ENCODE measurements at places on chromosomes 4 and X. TPM values are rescaled to one million over a fixed set of nuclear protein-coding genes. Genes with fewer than 3 reads are reported as not detected.

Gene PAGE4
- 0.82 TPM for total RNA-seq

- H3K27me3 ChIP-seq = no peaks in the 10 kb centered on the region
- no peaks in the 10 kb centered on the region for H3K36me3 ChIP-seq
- peak; percentile 9 for DNase-seq
- H3K27ac ChIP-seq = no peak overlapping the region
- H3K4me1 ChIP-seq = peaks cover 3% of the 10 kb centered on the region
Measured at GRCh38 chrX:53357799-53358530, 64.5 kb downstream of the SMC1A start.

Gene ETDC
- not detected for total RNA-seq

DNA sequence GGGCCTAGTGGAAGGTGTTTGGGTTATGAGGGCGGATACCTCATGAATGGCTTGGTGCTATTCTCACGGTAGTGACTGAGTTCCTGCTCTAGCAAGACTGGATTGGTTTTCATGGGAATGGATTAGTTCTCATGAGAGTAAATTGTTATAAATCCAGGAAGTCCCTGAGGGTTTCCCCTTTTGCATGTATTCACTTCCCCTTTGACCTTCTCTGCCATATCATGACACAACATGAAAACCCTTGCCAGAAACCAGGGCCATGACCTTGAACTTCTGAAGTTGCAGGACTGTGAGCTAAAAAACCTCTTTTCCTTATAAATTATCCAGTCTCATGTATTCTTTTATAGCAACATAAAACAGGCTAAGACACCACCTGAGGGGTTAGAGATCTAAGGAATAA is 529.7 kb upstream of the RPS6KA3 start:
- DNase-seq = no peak
- no peaks in the 10 kb centered on the region for H3K4me1 ChIP-seq
- no peak overlapping the region for H3K4me3 ChIP-seq

GRCh38 chr4:15001248-15001868 is 923 bp upstream of the CPEB2 start:
- H3K4me1 ChIP-seq = peaks cover 24% of the 10 kb centered on the region
- H3K27ac ChIP-seq = 0 out of 2 replicates have a peak overlapping the region, but pooled peaks have one; percentile 25
- DNase-seq = peak; percentile 48
- peak overlapping the region; percentile 80 for H3K4me3 ChIP-seq
- H3K36me3 ChIP-seq = no peaks in the 10 kb centered on the region

Gene NPY5R
- 4.5 TPM for total RNA-seq

Gene DDX53
- total RNA-seq = not detected

Gene P2RY10
- total RNA-seq = not detected

Gene RPL34
- 1,253 TPM for total RNA-seq

DNA sequence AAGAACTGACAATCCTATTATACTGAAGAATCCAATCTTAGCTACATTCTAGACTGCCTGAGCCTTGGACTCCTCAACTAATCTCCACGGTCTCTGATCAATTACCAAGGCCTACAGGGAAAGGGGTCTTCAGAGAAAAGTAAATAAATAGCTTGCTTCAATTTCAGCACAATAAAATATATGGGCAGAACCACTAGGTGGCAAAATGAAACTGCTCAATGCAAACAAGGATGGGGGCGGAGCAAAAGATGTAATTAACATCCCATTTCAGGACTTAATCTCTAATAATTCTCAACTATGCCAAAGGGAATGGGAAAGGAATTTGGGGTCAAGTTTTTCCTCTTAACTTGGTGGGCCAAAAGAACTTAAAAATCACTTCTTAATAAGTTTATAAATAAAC is 78.4 kb upstream of the MAP3K15 start:
- peaks cover 37% of the 10 kb centered on the region for H3K4me1 ChIP-seq
- no peak for DNase-seq
- H3K4me3 ChIP-seq = no peak overlapping the region
- no peaks in the 10 kb centered on the region for H3K27me3 ChIP-seq
- peaks cover 4% of the 10 kb centered on the region for H3K36me3 ChIP-seq

Gene SHROOM3
- total RNA-seq = 52.6 TPM

Gene TLR10
- total RNA-seq = 0.30 TPM

DNA sequence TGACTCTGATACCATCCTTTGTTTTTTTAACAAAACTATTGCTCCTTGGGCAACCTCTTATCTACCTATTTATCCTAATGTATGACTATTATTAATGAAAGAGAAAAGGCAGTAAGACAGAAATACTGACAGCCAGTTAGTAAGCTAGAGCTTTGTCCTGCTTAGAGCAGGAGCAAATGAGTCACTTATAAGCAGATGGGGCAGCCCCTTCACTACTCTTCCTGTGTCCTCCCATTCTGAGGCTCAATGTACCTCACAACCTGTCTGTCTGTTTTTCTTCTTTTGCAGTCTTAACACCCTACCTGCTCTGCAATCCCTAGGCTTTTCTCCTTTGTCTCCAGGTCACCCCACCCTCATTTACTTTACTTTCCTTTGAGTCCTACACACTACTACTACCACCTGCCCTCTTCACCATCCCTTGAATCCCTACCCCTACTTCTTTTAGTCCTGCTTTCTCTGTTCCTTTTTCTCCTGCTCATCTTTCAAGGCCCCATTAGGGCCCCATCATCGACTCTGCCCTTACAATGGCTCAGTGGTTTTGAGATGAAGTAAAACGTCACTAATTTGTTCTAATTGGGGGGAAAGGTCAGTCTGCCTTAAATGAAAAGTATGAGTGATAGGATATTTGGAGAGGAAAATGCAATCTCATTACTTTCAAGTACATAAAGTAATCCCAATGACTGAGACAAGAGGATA is 294.3 kb downstream of the GUCY2F start:
- no peak overlapping the region for H3K27ac ChIP-seq
- peaks cover 54% of the 10 kb centered on the region for H3K4me1 ChIP-seq
- no peak for DNase-seq
- H3K27me3 ChIP-seq = no peaks in the 10 kb centered on the region

Gene EXOSC9
- 37.1 TPM for total RNA-seq

- H3K4me1 ChIP-seq = peaks cover 5% of the 10 kb centered on the region
- H3K4me3 ChIP-seq = no peak overlapping the region
- H3K36me3 ChIP-seq = no peaks in the 10 kb centered on the region
- DNase-seq = peak; percentile 36
- H3K27me3 ChIP-seq = no peaks in the 10 kb centered on the region
Measured at GRCh38 chrX:102934624-102935023, 2.4 kb upstream of the RAB40AL start.

- H3K27ac ChIP-seq = no peak overlapping the region
- H3K36me3 ChIP-seq = no peaks in the 10 kb centered on the region
- H3K4me1 ChIP-seq = peaks cover 16% of the 10 kb centered on the region
- DNase-seq = no peak
Measured at GRCh38 chr4:61923179-61923578, 723.1 kb downstream of the ADGRL3 start.

- peaks cover 4% of the 10 kb centered on the region for H3K27me3 ChIP-seq
Measured at GRCh38 chr4:6688879-6689505, 4.7 kb upstream of the S100P start.

DNA sequence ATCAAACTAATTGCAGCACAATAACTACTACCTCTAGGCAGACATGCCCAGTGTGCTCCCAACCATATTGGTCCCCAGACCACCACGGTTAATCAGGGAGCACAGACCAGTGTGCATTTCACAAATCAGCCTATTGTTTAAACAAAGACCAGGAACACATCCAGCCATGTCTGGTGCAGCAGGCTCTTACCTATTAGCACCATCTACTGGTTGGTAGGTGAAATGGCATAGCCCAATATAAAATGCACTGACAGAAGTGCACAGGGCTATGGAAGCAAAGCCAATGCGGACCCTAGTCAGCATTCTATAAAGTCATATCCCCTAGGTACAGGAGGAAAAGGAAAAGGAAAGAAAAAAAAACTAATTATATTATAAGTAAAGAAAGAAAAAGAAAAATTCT is 15.5 kb upstream of the CYLC1 start:
- H3K27me3 ChIP-seq = no peaks in the 10 kb centered on the region
- H3K4me1 ChIP-seq = no peaks in the 10 kb centered on the region
- no peak for DNase-seq
- no peaks in the 10 kb centered on the region for H3K36me3 ChIP-seq
- H3K4me3 ChIP-seq = no peak overlapping the region
- no peak overlapping the region for H3K27ac ChIP-seq

DNA sequence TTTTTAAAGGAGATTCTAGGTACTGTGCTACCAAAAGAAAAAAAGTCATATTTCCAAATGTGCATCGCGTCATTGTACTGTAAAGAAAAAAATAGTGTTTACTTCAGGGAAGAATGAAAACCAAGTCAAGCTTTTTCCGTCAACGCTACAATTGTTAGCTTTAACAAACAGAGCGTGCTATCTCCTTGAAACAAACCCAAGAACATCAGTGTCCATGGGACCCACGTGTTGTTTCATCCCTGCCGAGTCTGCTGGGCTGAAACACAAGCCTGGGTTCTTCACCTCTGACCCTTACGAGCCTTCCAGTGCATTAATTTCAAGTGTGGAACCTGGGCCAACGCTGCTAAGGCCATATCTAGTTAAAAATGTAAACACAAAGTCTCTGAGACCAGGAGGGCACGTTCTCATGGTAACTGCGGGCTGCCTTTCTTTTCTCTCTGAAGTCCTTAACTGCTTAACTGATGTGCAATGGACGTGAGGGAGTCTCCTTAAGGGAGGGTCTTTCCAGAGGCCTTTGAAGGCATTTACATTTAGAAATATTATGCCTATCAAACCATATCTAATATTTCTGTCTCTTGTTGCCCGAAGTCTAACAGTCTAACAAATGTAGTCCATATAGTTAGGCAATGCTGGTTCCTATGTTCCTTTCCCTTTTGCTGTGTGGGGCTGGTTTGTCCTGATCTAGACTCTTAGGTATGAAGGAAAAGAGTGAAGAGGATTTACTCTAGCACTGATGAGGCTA is 36.3 kb downstream of the ING2 start:
- H3K27me3 ChIP-seq = no peaks in the 10 kb centered on the region
- peaks cover 9% of the 10 kb centered on the region for H3K36me3 ChIP-seq
- DNase-seq = no peak
- 0 out of 2 replicates have a peak overlapping the region, but pooled peaks have one; percentile 20 for H3K27ac ChIP-seq
- peaks cover 26% of the 10 kb centered on the region for H3K4me1 ChIP-seq

Gene ADH6
- total RNA-seq = not detected
